Hematopoietic multipotent progenitor cell treated with erythropoietin and hydrocortisone succinate and interleukin-3 and kit ligand, for 8 days (in vitro differentiated cells): ENCODE measurements at places on chromosomes 12 and 14.

- no peak for DNase-seq
These were observed 9.4 kb downstream of the CFAP251 start for GRCh38 chr12:121927813-121928212.

- DNase-seq: no peak
These were observed 117.7 kb downstream of the OTOGL start for GRCh38 chr12:80217011-80217535.

DNA sequence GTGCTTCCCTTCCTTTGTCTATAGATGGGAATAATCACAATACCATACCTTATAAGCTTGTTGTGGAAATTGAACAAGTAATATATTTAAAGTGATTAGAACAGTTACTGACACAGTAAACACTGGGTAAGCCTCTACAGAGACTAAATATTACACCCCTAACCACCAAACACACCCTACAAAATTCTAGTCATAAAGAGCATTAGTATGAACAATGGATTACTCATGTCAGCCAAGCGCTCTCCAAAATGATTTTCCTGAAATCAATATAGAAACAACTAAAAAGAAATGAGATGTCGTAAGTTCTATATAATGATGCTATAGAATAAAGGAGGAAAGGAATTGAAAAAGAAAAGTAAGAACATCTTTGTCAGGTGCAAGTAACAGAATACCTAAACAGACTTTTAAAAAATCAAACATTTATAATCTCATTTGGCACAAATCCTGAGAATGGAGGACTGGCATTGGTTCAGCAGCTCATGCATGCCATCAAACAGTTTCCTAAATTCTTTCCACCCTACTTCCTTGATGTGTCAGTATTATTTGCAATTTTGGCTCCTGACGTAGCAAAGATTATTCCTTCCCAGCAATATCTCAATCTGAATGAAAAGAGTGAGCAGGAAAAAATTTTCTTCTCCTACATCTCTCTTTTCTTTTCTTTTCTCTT is 118.0 kb downstream of the SINHCAF start:
- no peak for DNase-seq

DNA sequence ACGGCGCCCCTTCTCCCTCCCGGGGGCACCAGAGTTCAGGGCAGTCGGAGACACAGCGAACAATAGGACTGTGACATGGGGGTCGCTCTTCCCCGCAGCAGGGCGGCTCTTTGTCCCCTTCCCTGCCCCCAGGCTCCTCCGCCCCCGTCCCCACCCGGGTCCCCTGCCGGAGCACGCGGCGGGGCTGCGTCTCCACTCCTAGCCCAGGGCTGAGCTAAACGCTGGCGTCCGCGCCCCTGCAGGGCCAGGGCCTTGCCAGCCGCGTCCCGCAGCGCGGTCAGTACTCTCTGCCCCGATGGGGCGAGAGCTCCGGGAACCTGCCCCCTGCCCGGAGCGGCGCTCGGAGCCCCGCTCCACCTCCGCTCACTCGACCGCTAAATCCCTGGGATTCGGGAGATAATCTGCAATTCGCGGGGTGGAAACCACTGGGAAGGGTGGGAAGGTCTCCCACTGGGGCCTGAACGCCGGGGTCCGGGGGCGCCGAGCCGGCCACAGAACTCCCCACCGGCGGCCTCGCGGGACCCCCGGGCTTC is 825 bp upstream of the CCDC85C start:
- DNase-seq: no peak

GRCh38 chr14:81797315-81797714 is 263.7 kb upstream of the SEL1L start:
- no peak for DNase-seq

- DNase-seq: no peak
These were observed 93.3 kb downstream of the DAAM1 start for GRCh38 chr14:59281609-59282377.

- peak; percentile 3 for DNase-seq
These were observed 342.6 kb downstream of the NOVA1 start for GRCh38 chr14:26255213-26255612.

DNA sequence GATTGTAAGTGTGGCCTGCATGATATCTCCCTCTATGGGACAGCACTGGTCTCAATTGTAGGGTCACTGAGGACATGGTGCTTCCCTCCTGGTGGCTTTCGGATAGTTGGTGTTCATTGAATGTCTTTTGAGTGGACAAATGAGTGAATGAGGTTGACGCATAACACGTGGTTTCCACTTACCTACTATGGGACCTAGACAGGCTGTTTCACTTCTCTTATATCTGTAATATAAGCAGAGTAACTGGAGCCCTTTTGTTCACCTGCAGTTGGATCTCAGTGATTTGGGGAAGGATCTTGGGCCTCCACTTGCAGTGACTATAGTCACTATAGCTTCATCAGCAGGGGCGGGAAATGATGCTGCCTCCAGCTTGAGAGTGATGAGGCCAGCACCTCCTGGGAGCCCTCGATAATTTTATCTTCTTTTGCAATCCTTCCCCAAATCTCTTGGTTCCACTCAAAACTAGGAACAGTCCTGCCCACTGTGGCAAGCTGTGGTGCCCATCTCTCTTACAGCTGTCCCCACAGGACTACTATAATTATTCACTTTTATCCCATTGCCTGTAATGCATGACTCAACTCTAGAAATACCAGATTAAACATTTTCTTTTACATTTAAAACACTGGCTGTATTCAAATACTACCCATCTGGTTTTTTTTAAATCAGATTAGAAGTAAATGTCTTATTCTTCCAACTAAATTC is 242.9 kb downstream of the CHST11 start:
- peak; percentile 20 for DNase-seq

GRCh38 chr14:89138846-89139245 is 278.2 kb downstream of the FOXN3 start:
- DNase-seq: no peak

GRCh38 chr12:80679346-80680131 is 27.9 kb upstream of the MYF6 start:
- no peak for DNase-seq

DNA sequence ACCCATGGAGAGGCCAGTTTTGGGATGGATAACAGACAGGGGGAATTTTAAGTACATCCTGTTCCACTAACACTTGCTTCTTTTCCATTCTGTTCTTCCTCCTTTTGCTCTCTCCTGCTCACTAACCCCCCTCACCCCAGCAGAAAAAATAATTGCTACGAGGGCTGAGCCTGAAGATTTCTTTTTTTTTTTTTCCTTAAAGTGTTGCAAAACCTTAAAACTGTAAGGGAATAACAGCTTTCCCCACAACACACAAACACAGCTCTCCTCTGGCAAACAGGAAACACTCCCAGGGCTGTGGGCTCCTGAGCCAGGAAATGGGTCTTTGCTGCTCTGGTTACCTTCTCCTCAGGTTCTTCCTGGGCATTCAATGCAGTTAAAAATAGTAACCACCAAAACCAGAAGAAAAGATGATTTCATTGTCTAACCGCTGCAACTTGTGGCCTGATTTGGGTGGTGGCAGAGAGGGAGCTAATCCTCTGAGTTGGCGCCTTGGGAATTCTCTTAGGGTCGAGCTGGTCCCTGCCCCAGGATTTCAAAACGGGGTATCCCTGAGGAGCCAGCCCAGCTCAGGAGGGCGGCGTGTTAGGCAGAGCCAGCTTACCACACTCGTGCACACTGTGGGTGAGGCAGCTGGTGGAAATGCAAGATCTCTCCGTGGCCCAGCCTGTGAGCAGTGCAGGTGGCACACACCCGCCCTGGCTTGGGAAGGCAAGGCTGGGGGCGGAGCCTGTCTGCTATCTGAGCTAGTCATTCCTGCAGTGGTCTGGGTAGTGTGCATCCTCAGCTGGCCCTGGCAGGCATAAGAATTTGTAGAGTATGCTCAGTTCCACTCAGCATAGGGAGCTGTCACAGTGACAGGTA is 17.1 kb upstream of the EMP1 start:
- peak; percentile 67 for DNase-seq

DNA sequence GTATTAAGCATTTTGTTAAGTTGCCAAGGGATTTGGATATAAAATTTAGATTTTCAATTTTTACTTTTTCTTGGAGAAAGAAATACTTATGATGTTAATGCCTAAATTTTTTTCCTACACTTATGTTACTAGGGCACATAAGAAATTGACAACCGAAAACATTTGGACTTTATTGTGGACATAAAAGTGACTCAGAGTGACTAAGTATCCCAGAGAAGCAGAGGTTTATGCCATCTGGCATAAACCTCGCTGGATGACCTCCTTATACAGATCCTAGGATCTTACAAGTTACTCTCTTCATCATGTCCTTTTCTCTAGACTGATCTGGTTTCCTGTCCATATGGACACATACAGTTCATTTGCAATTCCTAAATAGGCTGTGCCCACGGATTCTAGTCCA is 89.8 kb downstream of the RERG start:
- DNase-seq: no peak

GRCh38 chr12:52191841-52192791 is at the start of gene KRT80:
Gene KRT80 (minus strand): TSS chr12:52192014. CDS start chr12:52191902, 112 bp downstream.
- DNase-seq: peak; percentile 85

GRCh38 chr14:100287202-100287997 is 18.8 kb downstream of the SLC25A29 start:
- DNase-seq: no peak

- DNase-seq: peak; percentile 83
These were observed 16.6 kb downstream of the TAMALIN start for GRCh38 chr12:52023182-52023975.

- DNase-seq: no peak
These were observed 208.1 kb downstream of the PHLDA1 start for GRCh38 chr12:75823475-75823874.

DNA sequence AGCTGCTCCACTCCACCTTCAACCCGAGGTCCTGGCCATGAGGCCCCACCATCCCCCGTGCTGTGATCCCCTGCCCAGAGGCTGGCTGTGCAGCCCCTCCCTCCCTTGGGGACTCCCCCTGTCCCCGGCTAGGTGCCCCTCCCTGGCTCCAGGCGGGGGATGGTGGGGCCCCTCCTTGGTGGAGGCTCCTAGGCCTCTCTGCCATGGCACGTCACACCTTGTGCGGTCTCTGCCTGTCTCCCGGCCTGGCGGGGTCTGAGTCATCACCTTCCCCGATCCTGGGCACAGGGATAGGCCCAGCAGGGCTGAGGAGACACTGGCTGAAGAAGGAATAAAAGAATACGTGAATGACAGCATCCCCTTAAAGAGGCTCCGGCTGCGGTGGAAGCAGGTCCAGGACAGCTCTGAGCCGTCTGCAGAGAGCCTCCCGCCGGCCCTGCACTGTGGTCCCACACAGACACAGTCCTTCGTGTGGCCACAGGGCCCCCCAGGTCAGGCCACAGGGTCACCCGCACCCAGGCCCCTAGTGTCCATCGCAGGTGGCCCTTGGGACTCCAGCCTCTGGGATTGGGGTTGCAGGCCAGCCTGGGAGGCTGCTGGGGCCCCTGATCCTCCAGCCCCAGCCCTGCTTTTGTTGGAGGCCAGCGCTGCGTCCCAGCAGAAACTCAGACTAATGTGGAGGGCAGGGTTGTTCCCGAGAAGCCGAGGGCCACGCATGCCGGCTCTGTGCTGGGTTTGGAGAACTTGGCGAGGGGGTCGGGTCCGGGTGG is 43.6 kb downstream of the KIF26A start:
- no peak for DNase-seq

GRCh38 chr12:124597041-124597440 is 29.6 kb upstream of the NCOR2 start:
- no peak for DNase-seq

DNA sequence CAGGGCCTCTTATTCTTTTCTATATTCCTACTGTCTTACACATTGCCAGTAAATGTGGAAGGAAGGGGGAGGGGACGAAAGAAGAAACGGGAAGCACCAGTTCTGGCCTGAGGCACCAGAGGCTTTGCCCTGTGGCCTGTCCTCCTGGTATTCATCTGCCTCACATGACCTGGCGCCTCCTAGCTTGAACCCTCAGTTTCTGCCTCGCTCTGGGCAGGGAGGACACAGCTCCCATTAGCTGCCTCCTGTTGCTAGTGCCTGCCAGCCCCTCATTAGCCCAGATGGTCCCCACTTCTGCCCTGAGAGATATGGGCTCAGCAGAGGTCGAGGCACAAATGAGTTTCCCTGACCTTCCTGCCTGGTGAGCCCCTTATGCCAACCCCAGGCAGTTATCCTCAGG is 3.0 kb upstream of the PLEKHG6 start:
- no peak for DNase-seq

- no peak for DNase-seq
These were observed 94.1 kb upstream of the BMP4 start for GRCh38 chr14:54050759-54051158.

- no peak for DNase-seq
These were observed 58.2 kb upstream of the FLRT2 start for GRCh38 chr14:85471744-85472143.

- DNase-seq: peak; percentile 60
These were observed 22.3 kb downstream of the DCAF4 start for GRCh38 chr14:72948481-72949138.

GRCh38 chr12:87848248-87848868 is 180.8 kb downstream of the C12orf50 start:
- peak; percentile 57 for DNase-seq

DNA sequence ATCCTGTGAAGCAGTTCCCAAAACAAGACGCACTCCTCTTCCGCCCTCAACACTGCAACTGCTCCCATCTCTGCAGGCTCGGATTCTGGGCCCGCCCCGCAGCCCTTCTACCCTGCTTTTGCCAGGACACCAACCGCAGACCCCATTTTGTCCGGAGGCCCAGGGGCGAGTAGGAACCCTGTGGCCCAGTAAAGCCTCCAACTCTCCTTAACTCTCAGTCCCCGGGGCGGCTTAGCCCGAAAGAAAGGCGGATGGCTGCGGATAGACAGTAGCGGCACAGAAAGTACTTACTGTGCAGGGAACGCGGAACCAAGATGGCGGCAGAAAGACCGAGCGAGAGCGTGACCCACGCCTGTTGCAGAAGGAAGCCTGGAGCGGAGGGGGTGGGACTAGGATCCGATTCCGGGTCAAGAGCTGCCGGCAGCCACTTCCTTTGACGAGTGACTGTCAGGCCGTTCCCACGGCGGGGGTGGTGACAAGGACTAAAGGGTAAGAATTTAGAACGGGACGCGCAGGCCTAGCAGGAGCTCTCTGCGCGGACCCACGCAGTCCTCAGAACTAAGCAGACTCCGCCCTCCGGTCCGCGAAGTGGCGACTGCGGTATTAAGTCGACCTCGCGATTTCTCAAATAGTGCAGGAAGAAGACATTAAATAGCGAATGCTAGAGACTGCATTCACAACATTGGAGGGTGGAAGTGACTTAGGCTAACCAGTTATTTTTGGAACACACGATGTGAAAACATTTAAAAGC is at the start of gene NACA:
Gene NACA (minus strand): TSS at position 328 of the 751 bp plus-strand sequence. CDS start 778 bp downstream, outside the sequence.
- peak; percentile 99 for DNase-seq

DNA sequence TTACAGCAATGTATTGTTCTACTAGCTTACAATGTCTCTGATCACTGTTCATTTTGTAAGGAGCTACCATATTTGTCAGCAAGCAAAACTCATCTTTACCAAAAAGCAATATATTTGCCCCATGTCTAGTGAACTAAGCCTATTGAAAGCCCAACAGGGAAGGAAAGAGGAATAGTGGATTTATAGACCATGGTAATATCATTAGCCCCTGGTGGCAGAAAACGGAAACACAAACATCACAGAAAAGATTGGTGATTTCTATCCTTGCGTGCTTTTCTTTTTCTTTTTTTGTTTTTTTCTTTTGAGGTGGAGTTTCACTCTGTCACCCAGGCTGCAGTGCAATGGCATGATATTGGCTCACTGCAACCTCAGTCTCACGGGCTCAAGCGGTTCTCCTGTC is 1562.4 kb upstream of the TMEM132C start:
- DNase-seq: no peak

GRCh38 chr14:75885829-75886228 is 96.0 kb downstream of the TGFB3 start:
- no peak for DNase-seq
